ENCODE measurements at places on chromosomes 5 and 9. TPM values are rescaled to one million over a fixed set of nuclear protein-coding genes. Genes with fewer than 3 reads are reported as not detected.

Gene DNAI1
- total RNA-seq = not detected

Gene C7
- total RNA-seq = 4.2 TPM

Gene BTNL9
- total RNA-seq = 14.0 TPM

Gene SLC6A19
- not detected for total RNA-seq

Gene ADRB2
- 9.8 TPM for total RNA-seq

Gene IZUMO3
- not detected for total RNA-seq

Gene PCDHAC1
- total RNA-seq = 0.11 TPM

Gene CATSPER3
- 1.4 TPM for total RNA-seq

Gene PTPN3
- total RNA-seq = 46.5 TPM

Gene CDC14B
- total RNA-seq = 7.9 TPM

Gene AK8
- not detected for total RNA-seq

Gene TMEM252
- total RNA-seq = not detected

Gene LHFPL2
- total RNA-seq = 3.6 TPM

Gene CTNND2
- 0.14 TPM for total RNA-seq

Gene SPATA9
- not detected for total RNA-seq

All from psoas muscle (tissue), 8 donors.